ENCODE measurements at places on chromosomes 16 and 17. TPM values are rescaled to one million over a fixed set of nuclear protein-coding genes. Genes with fewer than 3 reads are reported as not detected.

Gene PARD6A
- 1.3 TPM for total RNA-seq

Gene UNC45B
- total RNA-seq = not detected

Gene UTS2R
- total RNA-seq = not detected

Gene NEUROD2
- not detected for total RNA-seq

Gene C1QTNF8
- not detected for total RNA-seq

Gene PRM2
- total RNA-seq = not detected

Gene SHCBP1
- total RNA-seq = 42.1 TPM

Gene USP7
- total RNA-seq = 90.3 TPM

Gene MYADML2
- not detected for total RNA-seq

Gene TMEM132E
- not detected for total RNA-seq

Gene KRTAP17-1
- not detected for total RNA-seq

All from placental pericyte (primary cell).